ENCODE measurements at places on chromosomes 6 and 20.

GRCh38 chr20:4445331-4445730 is 276.4 kb upstream of the PRND start:
- DNase-seq, result no peak

- DNase-seq, result peak; percentile 21
These were observed 22.5 kb upstream of the C6orf58 start for GRCh38 chr6:127554435-127555006.

DNA sequence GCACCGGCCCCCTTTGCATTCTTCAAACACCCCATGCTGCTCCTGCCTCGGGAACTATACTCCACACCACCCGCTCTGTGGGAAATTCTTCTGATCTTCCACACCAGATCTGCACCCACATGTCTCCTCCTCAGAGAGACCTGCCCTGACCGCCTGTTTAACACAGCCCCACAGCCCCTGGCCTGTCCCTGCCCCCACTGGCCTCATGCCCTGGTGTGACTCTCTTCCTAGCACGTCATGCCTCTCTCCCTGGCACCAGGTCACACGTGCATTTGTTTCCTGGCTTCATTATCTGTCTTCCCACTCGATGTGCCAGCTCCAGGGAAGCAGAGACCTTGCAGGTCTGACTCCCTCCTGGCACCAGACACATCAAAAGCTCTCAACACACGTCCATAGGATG is 79.6 kb downstream of the ANKRD60 start:
- no peak for DNase-seq

DNA sequence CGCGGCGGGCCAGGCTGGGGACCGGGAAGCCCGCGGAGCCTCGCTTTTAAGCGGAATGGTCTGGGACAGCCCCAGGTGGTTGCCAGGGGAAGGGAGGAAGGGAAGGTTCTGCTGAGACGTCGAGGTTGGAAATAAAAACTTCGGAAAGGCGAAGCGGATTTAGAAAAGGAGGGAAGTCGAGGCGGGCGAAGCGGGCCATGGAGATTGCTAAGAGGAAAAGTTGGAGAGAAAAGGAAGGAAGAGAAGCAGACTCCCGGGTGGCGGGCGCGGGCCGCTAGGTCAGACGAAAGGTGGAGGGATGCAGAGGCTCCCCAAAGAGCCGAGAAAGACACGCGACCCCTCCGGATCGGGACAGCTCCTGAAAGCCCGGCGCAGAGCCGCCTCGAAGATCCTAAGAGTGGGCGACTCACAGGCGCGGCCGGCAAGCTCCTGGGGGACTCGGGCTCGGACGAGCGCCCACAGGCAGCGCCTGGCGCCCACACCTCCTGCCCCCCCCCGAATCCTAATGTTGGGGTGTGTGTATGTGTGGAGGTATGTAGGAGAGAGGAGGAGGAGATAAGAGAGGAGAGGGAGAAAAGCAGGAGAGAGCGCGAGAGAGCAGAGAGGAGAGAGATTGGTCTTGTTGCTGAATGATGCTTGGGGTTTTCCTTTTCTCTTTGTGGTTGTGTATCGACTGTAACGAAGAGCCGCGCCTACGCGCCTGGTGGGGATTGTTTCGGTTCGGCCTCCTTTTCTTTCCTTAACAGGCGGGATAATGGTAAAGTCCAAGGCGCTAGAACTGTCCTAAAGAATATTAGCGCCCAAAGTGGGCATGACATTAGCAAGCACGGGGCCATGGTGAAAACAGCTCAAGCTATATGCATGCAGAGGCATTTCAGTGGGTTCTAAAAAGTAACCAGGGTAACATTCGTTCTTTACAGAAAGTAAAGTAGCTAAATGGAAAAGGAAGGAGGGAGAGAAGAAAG is 1.5 kb downstream of the TFAP2B start:
- peak; percentile 67 for DNase-seq

GRCh38 chr6:11241793-11242201 is 9.3 kb upstream of the NEDD9 start:
- peak; percentile 87 for DNase-seq

DNA sequence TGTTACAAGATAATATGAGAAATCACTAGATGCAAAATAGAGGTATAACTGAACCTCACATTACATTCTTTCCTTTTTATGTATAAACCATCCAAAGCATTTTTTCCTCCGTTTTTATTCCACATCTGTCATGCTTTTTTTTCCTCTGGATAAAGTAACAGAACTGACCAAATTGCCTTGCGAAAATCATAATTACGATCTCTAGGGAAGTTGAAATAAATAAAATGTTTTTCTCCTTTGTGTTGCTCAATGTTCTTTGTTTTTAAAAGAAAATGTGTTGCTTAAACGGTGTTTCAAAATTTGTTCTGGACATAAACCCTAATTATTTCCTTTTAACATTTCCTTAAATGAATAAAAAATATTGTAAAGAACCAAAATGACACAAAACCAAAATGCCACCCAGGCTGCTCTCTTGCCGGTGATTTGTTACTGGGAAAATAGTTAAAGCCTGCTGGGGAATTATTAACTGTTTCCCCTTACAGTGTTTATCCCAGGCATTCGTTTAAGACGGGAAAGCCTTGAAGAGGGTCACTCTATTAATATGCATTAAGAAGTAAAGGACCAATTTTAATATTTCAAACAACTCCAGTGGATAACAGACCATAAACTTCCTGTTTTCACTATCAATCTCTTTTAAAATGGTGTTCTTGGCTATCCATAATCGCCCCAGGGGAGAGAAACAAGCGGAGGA is 1.7 kb upstream of the ADGRB3 start:
- DNase-seq, result no peak

- DNase-seq, result no peak
These were observed 22.1 kb downstream of the PTPRT start for GRCh38 chr20:43167615-43168014.

DNA sequence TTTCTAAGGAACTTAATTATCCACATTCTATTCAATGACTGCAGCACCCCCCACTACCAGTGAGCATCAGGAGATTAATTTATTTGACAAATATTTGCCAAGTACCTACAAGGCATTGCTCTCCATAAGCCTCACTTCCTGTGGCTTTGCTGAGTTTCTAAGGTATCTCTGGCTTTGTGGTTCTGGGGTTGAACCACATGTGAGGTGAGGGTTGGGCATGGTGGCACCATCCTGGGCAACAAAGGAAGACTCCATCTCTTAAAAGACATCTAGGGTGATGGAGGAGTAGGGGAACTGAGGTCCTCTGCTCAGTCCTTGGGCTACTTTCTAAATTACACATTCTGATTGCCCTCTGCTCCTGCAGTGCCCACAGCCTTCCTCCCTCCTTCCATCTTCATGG is 25.5 kb upstream of the WFDC2 start:
- DNase-seq, result no peak

DNA sequence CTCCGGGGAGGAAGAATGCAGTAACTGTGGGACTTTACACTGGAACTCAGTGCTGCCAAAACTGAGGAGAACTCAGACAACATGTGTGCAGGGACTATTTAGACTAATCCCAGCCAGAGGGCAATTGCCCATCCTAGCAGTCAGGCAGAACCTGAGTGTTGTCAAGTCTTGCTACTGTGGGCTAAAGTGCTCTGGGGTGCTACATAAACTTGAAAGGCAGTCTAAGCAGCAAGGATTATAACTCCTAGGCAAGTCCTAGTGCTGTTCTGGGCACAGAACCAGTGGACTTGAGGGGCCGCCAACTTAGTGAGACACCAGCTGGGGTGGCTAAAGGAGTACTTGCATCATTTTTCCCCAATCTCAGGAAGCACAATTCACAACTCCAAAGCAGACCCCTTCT is 363.8 kb upstream of the PTCHD4 start:
- DNase-seq, result no peak

- no peak for DNase-seq
These were observed 95.7 kb downstream of the TNFAIP3 start for GRCh38 chr6:137962725-137963124.

- DNase-seq, result no peak
These were observed 1.5 kb downstream of the TAGAP start for GRCh38 chr6:159043251-159043650.

DNA sequence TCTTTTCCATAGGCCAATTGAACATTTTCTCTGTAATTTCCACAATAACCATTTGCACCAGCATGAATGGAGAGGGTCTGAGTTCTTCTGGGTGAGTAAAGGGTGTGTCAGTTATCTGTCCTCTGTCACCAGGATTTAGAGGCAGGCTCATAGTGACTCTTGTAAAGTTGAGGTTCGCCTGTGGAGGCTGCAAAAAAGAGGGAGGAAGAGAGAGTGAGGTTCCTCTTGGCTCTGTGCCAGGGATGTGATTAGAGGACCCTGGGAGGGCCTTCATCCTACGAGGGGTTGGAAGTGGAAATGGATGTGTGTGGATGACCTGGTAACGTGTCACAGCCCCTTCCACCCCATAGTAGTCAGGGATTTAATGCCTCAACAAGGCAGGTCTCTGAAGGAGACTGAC is 242.0 kb downstream of the ESR1 start:
- no peak for DNase-seq

DNA sequence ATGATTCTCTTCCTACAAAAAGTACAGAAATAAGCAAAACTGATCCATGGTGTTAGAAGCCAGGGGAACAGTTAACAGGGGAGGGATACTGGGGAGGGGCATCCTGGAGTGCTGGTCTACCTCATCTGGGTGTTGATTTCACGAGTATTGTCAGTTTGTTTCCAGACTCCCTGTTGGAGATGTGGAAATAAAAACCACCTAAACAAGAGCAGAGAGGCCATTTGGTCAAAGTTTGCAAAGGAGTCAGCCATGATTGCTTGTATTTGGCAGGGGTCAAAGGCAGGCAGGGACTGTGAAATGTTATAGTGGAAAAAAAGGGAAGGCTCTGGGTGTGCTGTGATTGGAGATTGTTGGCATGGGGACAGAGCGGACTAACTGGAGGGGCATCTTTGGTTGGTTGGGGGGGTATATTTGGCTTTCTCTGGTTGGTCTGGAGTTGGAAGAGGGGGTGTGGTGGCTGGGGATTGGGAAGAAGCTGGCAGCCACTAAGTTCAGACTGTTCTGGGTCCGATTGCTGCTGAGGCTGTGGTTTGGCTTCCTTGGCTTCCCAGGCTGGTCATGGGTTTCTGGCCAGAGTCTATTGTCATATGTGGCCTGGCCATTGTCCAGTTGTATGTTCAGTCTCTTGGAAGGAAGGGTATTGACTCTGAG is 14.9 kb upstream of the PANK2 start:
- DNase-seq, result no peak

GRCh38 chr20:56750430-56750829 is 121.3 kb downstream of the TFAP2C start:
- peak; percentile 91 for DNase-seq

GRCh38 chr20:8431538-8432434 is 299.7 kb downstream of the PLCB1 start:
- peak; percentile 24 for DNase-seq

DNA sequence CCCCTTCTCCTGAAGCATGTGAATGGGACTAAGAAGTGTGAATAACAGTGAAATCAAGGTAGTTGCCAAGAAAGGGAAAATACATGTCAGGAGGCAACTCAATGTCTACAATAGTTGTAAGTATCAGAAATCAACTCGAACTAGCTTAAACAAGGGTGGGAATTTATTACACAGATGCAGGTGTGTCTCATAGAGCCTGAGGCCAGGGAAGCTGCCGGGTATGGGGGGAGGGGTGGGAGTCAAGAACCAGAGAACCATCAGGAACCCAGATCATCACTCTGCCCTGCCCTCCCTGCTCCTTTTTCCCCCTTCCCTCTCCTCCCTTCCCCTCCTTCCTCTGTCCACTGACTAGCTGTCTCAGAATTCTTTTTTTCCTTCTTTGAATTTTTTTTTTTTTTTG is 34.9 kb upstream of the BMP6 start:
- no peak for DNase-seq

All from ELF-1 (cell line).